ENCODE measurements at places on chromosomes 7 and 10.

GRCh38 chr7:156096771-156097538 is 284.7 kb upstream of the SHH start:
- DNase-seq = no peak

GRCh38 chr10:11176746-11177145 is 159.1 kb downstream of the CELF2 start:
- DNase-seq = no peak

DNA sequence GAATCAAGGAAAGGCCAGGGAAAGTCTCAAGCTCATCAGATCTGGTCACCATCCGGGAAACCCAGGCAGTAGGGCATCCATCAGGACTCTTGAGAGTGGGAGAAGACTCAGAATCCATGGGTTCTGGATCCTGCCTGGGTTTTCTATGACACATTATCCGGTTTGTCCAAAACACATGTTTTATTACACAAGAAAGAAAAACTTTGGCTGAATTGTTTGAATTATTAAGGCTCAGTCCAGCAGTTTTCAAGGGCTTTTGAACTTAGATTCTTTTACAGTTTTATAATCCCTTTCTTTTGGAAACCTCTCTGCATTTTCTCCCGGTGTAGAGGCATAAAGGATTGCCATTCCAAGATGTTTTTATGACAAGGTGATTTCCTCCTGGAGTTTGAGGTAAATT is 528.5 kb upstream of the MGMT start:
- no peak for DNase-seq

GRCh38 chr7:46478046-46478445 is 557.0 kb upstream of the IGFBP3 start:
- peak; percentile 89 for DNase-seq

DNA sequence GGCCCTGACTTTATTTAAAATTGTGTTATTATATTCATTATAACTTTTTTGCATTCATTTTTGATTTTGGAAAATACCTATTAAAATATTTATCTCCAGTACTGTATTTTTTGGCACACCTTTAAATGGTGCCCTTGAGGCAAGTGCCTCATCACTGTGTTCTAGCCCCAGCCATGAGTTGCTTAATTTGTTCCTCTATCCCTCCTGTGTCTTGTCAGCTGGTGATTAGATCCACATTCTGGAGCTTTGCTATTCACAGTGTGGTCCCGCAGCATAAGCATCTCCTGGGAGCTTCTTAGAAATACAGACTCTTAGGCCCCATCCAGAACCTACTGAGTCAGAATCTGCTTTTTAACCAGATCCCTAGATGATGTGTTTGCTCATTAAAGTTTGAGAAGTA is 19.8 kb downstream of the AGK start:
- no peak for DNase-seq

GRCh38 chr7:136144182-136144581 is 167.0 kb upstream of the MTPN start:
- no peak for DNase-seq

GRCh38 chr10:36388166-36388565 is 737.2 kb upstream of the ANKRD30A start:
- DNase-seq = peak; percentile 26

DNA sequence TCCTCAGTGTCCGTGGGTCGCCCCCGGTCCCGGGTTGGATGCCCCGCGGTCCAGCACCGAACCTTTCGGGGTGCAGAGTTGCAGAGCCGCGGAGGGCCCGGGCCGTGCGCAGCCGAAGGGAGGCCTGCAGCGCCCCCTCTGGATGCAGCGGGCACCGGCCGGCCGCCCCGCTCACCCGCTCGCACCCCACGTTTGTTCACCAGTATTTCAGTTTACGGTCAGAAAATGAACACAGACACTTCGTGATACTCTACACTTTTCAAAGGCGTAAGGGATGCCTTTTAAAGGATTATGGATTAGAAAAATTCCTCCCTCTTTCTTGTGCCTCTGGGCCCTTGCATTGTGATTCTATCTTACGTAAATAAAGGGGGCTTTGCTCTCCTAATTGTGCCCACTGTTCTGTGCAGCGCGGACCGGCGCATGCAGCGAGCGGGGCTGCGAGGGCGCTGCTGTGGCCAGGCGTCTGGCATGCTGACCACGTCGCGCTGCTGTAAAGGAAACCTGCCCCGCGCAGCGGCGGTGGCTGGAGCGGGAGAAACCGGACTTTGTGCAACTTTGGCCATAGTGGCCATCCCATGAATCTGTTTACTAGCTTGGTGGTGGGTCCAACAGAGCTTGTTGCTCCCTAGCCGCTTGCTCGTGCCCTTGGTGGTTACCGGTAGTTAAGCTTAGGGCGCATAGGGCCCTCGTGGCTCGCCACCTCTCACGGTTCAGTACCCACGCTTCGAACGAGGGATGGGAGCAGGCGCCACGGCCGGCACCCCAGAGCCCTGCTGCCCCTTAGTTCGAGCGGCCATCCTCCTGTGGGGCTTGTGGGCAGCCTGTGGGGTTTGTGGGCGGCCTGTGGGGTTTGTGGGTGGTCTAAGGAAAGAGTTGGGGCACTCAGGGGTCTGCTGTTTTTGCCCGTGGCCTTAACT is 739 bp upstream of the MEST start:
- DNase-seq = peak; percentile 62

GRCh38 chr7:2873146-2873545 is 29.0 kb upstream of the GNA12 start:
- no peak for DNase-seq

- no peak for DNase-seq
Observed at GRCh38 chr7:5423306-5423975, at the start of gene TNRC18. TNRC18 (minus strand) TSS chr7:5423834; CDS start chr7:5421246, 2,588 bp downstream.

GRCh38 chr10:35341521-35341920 is 5.2 kb downstream of the CCNY start:
- no peak for DNase-seq

- DNase-seq = no peak
Observed at GRCh38 chr7:1444214-1444924, 14.9 kb downstream of the MICALL2 start.

- DNase-seq = no peak
Observed at GRCh38 chr7:85097844-85098243, 89.0 kb downstream of the SEMA3D start.

GRCh38 chr7:24356718-24357386 is 72.9 kb downstream of the NPY start:
- no peak for DNase-seq

GRCh38 chr10:79159785-79160184 is 91.0 kb downstream of the ZMIZ1 start:
- peak; percentile 72 for DNase-seq

DNA sequence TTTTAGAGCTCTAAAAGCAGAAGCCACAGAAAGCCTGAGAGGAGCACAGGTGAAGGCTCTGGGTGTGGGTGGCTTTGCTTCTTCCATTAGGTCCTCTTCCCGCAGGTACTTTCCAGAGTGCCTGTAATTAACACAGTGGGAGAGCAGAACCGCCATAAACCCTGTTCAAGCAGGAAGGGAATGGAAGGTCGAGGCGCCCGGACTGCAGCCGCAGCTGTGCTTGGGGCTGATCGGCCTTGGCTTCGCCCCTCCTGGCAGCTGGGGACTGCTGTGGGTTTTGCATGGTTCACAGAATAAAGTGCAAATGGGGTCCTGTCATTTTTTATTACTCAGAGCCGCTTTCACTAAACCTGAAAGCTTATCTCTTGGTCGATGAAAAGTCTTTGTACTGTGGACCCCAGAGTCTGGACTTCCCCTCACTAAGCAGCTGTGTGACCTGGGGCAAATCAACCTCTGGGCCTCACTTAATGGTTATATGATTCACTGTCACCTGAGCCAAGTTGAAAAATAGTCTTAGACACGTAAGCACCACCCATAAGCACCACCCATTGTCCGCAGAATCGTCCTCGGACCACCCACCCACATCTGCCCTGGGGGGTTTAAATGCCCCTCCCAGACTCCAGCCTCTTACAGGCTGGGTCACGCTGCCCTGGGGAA is 100.9 kb downstream of the XRCC2 start:
- no peak for DNase-seq

DNA sequence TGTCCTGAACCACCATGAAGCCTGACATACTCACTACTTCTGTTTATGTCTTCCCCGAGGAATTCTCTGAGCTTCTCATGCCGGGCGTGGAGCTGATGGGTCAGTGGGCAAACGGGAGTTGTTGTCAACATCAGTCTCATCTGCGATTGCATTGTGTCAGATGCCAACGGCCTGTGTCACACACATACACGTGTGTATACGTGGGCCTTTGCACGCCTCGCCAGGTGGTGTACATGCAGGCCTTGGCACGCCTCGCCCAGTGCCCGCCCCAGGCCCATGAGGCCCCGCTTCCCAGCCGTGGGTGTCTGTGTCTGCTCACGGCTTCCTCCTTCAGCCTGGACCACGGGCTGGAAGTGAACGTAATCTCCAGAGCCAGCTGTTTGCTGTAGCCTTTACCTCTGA is 7.5 kb upstream of the CSGALNACT2 start:
- no peak for DNase-seq

GRCh38 chr7:102303669-102304422 is 17.2 kb downstream of the SH2B2 start:
- no peak for DNase-seq

DNA sequence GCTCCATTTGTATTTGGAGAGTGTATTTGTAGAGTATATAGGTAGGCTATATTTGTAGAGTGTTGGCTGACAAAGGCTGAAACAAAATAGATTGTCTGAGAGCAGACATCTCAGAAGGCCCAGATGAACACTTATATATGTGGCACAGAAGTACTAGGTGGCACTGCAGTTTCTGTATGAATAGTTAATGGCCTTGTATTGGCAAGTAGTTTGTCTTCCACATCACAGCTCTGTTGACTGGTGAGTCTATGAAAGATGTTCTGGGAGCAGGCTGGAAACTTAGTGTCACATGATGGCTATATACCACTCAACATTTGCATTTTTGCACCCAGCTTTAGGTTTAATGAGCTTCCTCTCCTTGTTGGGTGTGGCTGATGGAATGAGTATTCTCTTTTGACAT is 51.9 kb downstream of the CCNY start:
- no peak for DNase-seq

DNA sequence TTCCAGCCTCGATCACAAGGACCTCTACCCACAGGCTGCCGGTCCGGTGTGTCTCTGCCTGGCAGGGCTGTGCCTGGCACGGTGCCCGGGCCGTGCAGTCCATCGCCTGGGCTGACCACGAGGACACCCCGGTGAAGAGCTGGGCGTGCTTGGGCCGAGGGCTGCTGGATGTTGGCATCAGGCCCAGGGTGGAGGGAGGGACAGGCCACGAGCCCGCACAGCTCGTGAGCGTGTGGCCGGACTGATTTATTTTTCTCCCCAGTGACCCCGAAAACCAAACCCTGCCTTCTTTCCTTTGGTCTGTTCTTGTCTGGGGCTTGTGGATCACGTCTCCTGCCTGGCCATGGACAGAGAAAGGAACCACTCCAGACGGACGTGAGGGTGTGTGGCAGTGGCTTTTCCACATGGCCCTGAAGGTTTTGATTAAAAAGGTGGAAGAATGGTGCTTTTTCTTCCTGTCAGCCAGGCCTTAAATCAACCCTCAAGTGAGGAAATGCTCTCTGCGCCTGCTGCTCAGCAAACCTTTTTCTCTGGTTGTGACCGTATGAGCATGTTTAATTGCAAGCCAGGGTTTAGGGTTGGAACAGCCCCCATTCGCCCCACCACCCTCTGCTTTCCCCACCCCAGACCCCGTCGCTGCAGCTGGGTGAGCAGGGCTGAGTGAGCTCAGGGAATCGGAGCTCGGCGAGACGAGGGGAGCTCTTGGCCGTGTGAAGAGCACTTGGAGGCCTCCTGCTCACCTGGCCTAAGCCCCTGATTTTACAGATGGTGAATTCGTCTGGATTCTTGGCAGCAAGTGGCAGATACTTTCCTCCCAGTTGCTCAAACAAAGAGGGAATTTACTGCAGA is 130.1 kb downstream of the RGS10 start:
- DNase-seq = peak; percentile 90

GRCh38 chr7:23472956-23473843 is 2.9 kb upstream of the IGF2BP3 start:
- DNase-seq = peak; percentile 31

DNA sequence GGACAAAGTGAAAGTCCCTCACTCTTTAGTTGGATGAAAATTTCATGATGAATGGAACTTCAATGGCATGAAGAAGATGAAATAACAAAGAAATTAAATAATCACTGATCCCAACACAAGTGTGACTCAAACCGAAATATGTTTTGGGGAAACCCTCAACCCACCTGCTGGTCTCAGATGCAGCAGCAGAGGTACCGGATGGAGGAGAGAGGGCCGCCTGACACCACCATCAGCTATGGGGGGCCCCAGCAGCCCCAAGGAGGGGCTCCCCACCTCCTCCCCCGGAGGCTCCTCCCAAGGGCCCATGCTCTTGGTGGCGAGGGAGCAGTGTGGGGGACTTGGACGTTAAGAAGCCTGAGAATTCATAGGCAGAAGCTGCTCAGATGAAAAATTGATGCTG is 137.2 kb upstream of the ADARB2 start:
- DNase-seq = no peak

- DNase-seq = peak; percentile 25
Observed at GRCh38 chr10:43981232-43981631, 332.6 kb upstream of the ZNF32 start.

DNA sequence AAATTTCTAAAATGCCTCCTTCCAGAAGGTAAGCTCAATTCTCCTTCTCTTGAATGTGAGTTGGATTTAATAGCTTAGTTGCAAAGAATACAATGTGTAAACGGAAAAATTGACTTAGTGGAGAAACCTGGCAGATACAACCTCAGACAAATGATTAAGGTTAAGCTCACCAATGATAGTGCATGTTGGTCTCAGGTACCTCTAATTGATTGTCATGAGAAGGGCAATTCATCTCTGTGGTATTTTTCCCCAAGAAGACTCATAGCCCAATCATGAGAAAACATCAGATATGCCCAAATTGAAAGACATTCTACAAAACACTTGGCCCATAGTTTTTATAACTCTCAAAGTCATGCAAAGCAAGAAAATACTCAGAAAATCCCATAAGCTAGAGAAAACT is 36.2 kb upstream of the TMEM106B start:
- no peak for DNase-seq
